ENCODE measurements at places on chromosomes 7 and 10. TPM values are rescaled to one million over a fixed set of nuclear protein-coding genes. Genes with fewer than 3 reads are reported as not detected.

Gene PLCE1
- 5.2 TPM for polyA plus RNA-seq

Gene ITGB8
- polyA plus RNA-seq = 6.6 TPM

Gene BTBD16
- polyA plus RNA-seq = 0.74 TPM

Gene LRGUK
- not detected for polyA plus RNA-seq

Gene GBX1
- polyA plus RNA-seq = not detected

Gene ZFAND2A
- polyA plus RNA-seq = 37.3 TPM

Gene TUBB8
- polyA plus RNA-seq = 0.23 TPM

Gene PLAU
- 10.4 TPM for polyA plus RNA-seq

Gene NPSR1
- not detected for polyA plus RNA-seq

Gene CRTAC1
- polyA plus RNA-seq = 0.76 TPM

Gene HOXA7
- 1.0 TPM for polyA plus RNA-seq

Gene PTF1A
- polyA plus RNA-seq = 0.28 TPM
